ENCODE measurements at places on chromosomes 2 and 18.

DNA sequence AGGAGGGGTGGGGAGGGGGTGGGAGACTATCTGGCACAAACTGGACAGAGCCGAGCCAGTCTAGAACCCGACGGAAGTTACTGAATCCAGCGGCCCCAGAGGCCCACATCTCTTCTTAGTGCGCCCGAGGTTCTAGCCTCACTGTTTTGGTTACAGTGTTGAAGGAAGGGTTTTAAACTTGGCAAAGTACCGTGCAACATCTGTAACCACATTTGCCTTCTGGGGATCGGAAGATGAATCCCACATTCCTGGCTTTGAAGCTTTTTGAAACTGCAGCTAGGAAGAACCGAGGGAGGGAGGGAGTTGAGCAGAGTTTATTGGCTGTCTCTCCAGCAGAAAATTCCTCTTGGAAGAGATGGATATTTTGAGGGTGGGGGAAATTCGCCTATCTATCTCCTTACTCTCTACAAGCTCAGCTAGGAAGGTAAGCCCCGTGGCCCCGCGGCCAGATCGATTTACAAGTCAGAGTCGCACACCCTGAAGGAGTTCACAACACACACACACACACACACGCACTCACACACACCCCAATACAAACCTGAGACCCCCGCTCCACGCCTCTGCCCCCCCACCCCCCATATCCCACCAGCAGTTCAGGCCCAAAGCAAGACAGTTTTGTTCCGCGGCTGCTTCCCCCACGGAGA, 1.0 kb downstream of the ACVR1 start:
- peak; percentile 87 for DNase-seq

- DNase-seq: no peak
Observed at GRCh38 chr2:8028036-8028435, 653.8 kb upstream of the ID2 start.

- no peak for DNase-seq
Observed at GRCh38 chr18:69774831-69775230, 172.8 kb downstream of the CD226 start.

DNA sequence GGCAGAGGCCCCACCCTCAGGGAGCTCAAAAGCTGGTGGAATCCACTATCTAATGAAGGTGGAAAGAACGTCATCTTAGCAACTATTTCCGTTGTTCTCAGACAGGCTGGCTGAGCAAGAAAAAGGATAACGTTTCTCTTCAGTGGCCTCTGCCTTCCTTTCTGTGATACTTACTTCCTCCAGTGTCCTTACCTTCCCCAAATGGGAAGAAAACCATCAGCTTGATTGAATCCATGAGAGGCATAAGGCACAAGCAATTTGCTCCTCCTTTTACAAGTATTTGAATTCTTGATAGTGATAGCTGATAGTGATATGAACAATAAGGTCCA, 8.1 kb upstream of the NCOA1 start:
- DNase-seq: no peak

- DNase-seq: peak; percentile 38
Observed at GRCh38 chr18:13221869-13222855, 3.6 kb downstream of the LDLRAD4 start.

GRCh38 chr2:238901461-238902057, 53.7 kb downstream of the TWIST2 start:
- DNase-seq: no peak

GRCh38 chr2:10179422-10179821, 56.9 kb downstream of the RRM2 start:
- peak; percentile 47 for DNase-seq

- no peak for DNase-seq
Observed at GRCh38 chr2:48578313-48578712, 39.3 kb upstream of the GTF2A1L start.

DNA sequence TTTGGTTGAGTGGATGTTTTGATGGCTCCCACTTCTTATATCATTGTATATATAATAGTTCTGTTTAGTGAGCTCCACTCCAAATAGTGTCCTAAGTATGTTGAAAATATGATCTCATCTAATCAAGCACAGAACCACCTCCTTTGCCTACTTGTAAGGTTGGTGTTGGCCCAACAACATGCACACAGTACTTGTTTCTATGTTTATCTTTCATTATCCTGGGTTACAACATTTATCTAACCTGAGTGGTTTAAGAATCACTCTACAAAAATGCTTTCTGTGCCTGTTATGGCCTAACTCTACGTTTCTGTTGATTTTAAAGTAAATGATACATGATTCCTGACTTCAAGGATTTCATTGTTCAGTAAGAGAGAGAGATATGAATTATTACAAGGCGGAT, 281.9 kb downstream of the FIGN start:
- peak; percentile 20 for DNase-seq

DNA sequence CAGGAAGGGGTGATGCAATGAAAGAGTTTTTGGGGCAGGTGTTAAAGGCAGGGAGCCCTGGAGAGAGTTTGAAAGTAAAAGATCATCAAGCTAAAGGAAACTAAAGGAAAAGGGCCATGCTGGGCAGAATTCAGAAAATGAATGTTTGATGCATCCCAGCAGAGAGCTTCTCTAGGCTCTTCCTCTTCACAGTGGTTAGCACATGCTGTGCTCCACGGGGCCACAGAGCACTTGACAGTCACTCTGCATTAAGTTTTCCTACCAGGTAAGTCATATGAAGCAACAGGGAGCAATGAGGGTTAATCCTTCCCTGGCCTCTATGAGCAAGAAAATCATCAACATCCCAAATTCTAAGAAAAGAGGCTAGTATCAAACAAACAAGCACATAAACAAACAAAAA, 895.2 kb downstream of the TRIB2 start:
- no peak for DNase-seq

- DNase-seq: peak; percentile 32
Observed at GRCh38 chr18:69951182-69951581, 3.5 kb upstream of the CD226 start.

GRCh38 chr2:133986881-133987795, 266.7 kb upstream of the MGAT5 start:
- DNase-seq: no peak

- peak; percentile 91 for DNase-seq
Observed at GRCh38 chr2:64212801-64213321, 68.6 kb upstream of the PELI1 start.

- DNase-seq: no peak
Observed at GRCh38 chr2:110847651-110848050, 115.3 kb downstream of the ACOXL start.

DNA sequence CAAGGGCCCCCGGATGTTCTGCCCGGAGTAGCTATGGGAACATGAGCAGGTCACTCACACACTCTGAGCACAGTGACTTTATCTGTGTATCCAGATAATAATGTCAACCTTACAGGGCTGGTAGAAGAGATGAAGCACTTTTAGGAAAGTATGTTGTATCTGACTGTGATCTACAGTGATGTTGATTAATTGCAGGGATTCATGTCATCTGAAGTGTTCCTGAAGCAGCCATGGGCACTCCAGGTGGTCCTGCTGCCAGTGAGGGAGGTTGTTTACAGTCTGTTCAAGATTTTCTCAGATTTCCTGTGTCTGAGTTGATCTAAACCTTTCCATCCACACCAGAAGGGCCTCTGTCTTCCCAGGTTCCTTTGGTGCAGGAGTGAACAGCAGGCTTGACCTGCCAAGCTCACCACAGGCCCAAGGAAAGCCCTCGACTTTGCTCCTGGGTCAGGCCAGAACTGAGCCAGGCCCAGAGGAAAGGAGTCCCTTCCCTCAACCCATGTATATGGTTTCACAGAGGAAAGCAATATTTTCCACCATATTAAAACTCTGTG, 28.0 kb downstream of the KIAA2012 start:
- DNase-seq: no peak

DNA sequence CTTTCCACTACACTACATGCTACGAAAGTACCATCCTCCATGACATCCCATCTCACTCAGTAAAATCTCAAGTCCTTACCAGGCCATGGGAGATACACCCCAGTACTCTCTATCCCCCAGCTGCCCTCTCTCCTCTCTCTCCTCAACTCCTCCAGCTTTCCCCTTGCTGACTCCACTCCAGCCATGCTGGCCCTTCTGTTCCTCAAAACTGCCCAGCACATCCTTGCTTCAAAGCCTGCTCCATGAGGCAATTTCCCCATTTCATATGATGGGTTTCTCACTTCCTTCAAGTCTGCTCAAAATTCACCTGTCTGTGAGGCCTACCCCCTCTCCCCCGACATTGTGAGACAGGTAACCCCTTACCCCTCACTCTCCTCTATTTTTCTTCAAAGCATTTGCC, 8.6 kb downstream of the CHN1 start:
- DNase-seq: no peak

DNA sequence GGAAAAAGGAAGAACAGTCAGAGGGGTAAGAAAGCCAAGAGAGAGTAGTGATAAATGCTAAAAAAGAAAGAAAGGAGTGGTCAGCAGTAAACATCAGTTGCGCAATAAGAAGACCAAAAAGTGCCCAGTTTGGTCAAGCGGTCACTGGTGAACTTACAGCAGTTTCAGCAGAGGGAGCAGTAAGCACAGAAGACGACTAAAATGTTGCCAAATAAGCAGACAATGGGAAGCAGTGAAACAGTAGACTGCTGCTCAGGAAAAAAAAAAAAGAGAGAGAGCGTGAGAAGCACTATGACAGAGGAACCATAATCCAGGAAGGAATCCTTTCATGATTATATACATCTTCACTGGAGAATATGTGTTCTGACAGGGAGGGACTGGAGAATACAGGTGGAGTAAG, 45.8 kb downstream of the DNAJC10 start:
- peak; percentile 35 for DNase-seq

DNA sequence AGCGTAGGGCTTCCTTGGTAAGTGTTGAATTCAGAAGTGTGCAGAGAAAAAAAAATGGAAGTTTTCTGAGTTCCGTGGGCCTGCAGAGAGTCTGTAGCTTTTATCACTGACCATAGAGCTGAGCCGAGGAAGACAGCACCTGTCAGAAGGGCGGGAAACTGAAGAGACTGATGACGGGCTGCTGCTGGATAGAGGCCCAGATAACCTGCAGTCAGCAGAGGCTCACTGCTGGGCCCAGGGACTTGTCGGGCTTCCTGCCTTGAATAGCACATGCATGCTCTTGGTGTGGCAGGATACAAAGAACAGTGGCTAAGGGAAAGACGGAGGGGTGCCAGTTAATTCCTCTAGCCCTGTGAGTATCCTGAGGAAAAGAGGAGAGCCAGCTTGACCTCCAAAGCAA, 166.4 kb downstream of the MGAT5 start:
- DNase-seq: no peak

- no peak for DNase-seq
Observed at GRCh38 chr2:238777369-238778067, 70.4 kb upstream of the TWIST2 start.

GRCh38 chr2:172817411-172817810, 81.8 kb downstream of the RAPGEF4 start:
- DNase-seq: no peak

DNA sequence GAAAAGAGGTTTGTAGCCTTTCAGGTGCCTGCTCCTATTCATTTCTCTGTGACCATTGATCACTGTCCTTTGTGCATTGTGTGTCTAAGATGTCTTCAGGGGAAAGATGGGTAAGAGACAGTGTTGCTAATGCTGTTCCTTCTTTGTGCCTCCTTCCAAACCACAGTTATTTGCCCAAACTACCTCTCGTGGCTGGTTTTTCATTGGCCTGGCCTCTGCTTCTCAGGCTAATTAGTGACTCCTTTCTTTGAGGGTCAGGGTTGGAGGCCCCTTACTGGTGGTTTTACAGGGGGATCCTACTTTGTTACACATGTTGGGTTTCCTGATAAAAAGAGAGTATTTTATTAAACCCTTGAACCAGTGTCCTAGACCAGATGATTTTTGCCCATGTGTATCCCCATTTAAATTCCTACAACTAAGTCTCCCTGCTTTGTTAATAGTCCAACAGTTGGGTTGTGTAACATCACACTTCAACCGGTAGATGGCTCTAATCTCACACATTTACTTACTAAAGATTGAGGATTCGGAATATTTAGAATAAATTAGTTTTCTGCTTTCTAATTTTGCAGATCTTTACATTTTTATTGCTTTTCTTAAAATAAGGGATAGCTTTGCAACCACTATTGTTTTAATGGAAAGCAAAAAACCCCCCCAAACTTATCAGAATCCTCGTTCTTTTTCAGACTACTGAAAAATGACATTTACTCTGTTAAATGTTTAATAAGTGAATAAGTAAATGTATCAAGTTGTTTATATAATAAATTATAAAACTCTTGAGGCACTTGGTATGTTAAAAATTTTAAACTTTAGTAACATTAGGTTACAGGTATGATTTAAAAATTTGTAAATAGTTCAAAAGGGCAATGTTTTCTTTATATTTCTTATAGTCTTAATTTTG, 2.4 kb downstream of the MARS2 start:
- peak; percentile 68 for DNase-seq

DNA sequence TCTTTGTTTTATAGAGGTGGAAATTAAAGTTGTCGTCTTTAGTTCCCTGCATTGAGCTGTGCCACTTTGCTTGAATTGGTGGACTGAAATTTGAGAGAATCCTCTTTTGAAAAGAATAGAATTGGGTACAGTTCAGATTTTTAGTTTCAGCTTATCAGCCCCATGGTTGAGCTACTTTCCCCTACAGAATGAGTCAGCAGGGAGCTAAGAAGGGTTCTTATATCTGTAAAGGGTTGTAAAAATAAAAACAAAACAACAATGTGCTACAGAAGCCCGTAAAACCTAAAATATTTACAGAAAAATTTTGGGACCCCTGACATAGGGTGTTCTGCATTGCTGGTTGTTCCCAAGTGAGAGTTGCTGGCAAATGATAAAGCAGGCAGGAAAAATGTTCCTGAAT, 12.6 kb downstream of the SLC20A1 start:
- no peak for DNase-seq

GRCh38 chr2:81981585-81981984, 1677.0 kb upstream of the LRRTM1 start:
- no peak for DNase-seq

GRCh38 chr2:238450440-238450861, 23.7 kb downstream of the ASB1 start:
- no peak for DNase-seq

DNA sequence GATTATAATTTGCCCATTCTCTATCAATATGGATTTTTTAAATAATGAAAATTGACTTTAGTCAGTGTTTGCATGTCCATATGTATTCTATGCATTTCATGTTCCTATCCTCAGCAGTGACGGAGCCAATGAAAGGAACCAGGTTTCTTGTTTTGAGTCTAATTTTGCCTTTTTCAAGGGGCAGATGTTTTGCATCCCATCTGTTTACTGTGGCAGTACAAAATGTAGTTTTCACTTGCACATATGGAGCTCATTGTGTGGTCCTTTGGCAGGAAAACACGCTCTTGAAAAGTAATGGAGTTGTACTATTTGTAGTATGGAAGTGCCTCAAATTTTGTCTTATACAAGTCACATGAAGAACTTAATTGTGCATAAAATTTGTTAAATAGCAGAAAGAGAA, 127.8 kb downstream of the AGPS start:
- DNase-seq: no peak
